ENCODE measurements at places on chromosomes 2 and 18.

DNA sequence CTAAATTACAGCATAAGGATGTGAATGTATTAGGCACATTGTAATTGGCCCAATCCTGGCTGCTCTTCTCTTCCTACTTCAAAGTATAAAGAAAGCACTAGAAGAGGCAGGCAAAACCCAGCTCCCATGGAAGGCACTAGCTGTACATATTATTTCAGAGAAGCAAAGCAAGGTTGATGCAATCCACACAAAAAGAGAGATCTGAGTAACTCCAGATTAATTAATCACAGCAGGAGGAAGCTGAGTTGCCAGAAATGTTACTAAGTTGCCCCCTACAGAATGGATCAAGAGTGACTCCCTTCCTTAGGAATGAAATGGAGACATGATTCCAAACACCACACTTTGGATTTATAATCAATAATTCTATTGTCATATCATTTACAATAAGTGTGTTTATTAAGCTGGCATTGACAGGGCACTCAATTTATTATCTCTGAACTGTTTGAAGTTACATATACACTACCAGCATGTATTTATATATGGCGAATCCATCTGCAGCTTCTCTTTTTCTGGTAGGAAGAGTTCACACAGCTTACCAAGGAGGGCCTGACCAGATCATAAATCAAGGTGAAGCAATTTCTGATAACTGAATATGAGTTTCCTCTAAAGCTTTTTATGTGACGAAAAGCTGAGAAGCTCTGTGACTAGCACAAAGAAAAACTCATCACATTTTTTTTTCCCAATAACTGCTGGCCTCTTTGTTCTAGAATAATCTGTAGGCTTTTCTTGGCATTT, 393.1 kb upstream of the LYPD1 start:
- no peak for DNase-seq

DNA sequence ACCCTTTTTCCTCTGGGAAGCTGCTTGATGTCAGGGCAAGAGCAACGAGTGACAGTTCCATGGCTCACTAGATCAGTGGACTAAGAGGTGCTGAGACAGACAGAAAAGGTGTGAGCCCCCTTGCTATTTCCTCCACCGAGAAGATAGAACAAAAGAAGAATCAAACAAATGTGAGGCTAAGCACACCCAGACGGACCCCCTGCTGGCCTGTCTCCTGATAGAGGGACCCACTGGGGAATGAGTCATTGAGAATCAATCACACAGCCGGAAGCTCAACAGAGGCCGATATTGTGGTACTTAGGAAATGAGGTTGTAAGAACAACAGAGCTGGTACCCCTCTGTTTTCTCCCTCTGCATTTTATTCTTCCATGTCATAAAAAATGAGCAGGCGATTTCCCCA, 89.8 kb upstream of the TEX51 start:
- DNase-seq = no peak

- no peak for DNase-seq
These were observed 103.6 kb upstream of the TMEM200C start for GRCh38 chr18:5998907-5999306.

DNA sequence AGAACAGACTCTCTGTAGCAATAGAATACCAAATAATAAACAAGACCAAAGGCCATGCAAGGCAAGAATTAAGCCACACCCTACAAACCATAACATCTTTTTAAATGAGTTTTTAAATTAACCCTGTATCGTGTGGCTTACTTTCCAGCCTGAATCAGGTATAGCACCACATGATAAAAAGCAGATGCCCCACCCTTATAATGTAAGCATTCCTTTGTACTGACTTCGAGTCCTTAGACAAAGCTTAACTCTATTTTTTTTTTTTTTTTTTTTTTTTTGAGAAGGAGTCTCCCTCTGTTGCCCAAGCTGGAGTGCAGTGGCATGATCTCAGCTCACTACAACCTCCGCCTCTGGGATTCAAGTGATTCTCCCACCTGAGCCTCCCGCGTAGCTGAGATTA, 1.7 kb upstream of the C2orf42 start:
- DNase-seq = peak; percentile 57

DNA sequence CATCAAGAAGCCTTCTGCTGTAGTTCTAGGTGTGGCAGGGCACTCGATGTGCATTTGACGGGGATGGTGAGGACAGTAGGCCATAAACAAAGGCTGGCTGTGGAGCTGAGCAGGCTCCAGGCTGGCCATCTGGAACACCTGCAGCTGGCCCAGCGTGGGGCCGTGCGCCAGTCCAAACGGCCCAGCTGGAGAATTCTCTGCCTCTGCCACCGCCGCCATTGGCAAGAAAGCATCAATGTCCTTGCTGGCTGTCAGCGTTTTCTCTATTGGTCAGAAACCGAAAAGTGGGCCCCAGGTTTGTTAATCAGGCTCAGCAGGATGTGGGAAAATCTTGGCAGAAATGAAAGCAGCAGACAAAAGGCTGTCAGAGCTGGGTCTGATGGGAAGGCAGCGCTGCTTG, 24.0 kb upstream of the CTIF start:
- no peak for DNase-seq

- DNase-seq = no peak
These were observed 109.0 kb downstream of the AQP4 start for GRCh38 chr18:26756556-26756955.

Data from LoVo (cell line).